ENCODE measurements at places on chromosomes 2 and 18. TPM values are rescaled to one million over a fixed set of nuclear protein-coding genes. Genes with fewer than 3 reads are reported as not detected.

Gene SIGLEC15
- not detected for total RNA-seq

Gene CPLX4
- total RNA-seq = not detected

Gene ALPG
- total RNA-seq = not detected

Gene CLEC4F
- not detected for total RNA-seq

Gene WNT6
- total RNA-seq = not detected

Gene FAP
- 70.5 TPM for total RNA-seq

Gene CARF
- total RNA-seq = 14.6 TPM

Gene ZNF385B
- 1.0 TPM for total RNA-seq

Gene TDRD15
- not detected for total RNA-seq

Gene TPO
- not detected for total RNA-seq

Gene CENPA
- 2.6 TPM for total RNA-seq

Gene DOCK10
- total RNA-seq = 15.1 TPM

Gene TRIM43
- total RNA-seq = not detected

Gene CCDC85A
- total RNA-seq = 4.7 TPM

Gene PLB1
- total RNA-seq = 1.0 TPM

Gene CIB4
- total RNA-seq = not detected

Gene CROCC2
- under 0.01 TPM for total RNA-seq

Gene ANKRD29
- 3.7 TPM for total RNA-seq

Gene DPYSL5
- 3.7 TPM for total RNA-seq

Gene UGT1A10
- total RNA-seq = not detected

Gene MORN2
- 12.0 TPM for total RNA-seq

Gene PPP3R1
- 39.1 TPM for total RNA-seq

Gene COLEC11
- not detected for total RNA-seq

Gene KIF5C
- 1.0 TPM for total RNA-seq

Gene DARS1
- total RNA-seq = 85.6 TPM

Gene HOXD4
- 1.0 TPM for total RNA-seq

Gene DNMT3A
- 62.1 TPM for total RNA-seq

Gene PLGLB1
- total RNA-seq = 2.1 TPM

Gene ERBB4
- 9.9 TPM for total RNA-seq

Gene TUBA4B
- not detected for total RNA-seq

All from skeletal muscle tissue (tissue), 5 donors.